Activated effector memory CD4-positive, alpha-beta T cell treated with anti-CD3 and anti-CD28 coated beads, Interleukin-2, amount 50 U/mL, for 16 hours (primary cell): ENCODE measurements at places on chromosomes 2 and 18.

GRCh38 chr18:32803568-32803967 is 30.7 kb upstream of the KLHL14 start:
- no peak for DNase-seq

DNA sequence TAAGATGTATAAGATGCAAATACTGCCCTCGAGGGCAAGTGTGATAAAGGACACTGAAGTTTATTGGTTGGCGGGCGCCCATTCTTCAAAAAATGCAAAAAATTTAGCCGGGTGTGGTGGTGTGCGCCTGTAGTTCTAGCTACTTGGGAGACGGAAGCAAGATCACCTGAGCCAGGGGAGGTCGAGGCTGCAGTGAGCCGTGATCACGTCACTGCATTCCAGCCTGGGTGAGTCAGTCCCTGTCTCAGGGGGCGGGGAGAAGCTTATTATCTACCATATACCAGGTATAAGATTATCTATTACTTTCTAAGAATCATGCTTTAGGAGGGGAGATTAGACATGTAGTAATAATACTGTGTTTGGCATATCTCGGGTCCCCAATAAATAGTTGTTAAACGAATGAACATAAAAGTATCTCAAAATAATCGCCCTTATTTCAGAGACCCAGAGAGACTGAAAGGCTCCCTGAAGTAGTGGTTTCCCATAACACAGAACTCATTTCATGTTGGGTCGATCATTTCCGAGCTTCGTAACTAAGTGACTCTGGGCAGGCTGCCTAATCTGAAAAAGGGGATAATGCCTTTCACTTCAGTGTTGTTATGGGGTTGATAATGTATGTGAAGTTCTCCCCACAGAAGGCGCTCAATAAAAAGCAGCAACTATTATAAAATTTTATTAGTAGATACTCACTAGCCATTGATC is 1.2 kb upstream of the SELENOI start:
- peak; percentile 74 for DNase-seq

GRCh38 chr18:12445554-12445953 is 37.8 kb downstream of the PRELID3A start:
- DNase-seq = no peak

- DNase-seq = no peak
Measured at GRCh38 chr2:65358678-65359400, 73.6 kb downstream of the SPRED2 start.

- DNase-seq = no peak
Measured at GRCh38 chr2:76985387-76986136, 536.6 kb downstream of the LRRTM4 start.

DNA sequence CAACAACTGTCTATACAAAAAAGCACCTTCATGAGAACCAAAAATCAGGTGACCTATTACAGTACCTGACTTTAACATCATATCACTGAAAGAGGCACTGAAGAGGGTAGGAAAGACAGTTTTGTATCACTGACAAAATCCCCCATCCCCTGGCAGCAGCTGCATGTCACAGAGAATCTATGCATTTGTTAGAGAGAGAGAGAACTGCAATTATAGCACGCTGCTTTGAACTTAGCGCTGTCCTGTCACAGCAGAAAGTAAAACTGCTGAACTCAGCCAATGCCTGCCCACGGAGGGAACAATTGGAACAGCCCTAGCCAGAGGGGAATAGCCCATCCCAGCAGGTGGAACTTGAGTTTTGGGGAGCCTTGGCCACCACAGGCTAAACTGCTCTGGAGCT is 75.1 kb upstream of the NOL4 start:
- no peak for DNase-seq

- DNase-seq = peak; percentile 76
Measured at GRCh38 chr2:198127627-198128026, 323.2 kb downstream of the PLCL1 start.

GRCh38 chr2:237222601-237223041 is 136.9 kb downstream of the COPS8 start:
- DNase-seq = no peak

GRCh38 chr2:175401956-175402469 is 220.5 kb upstream of the ATP5MC3 start:
- no peak for DNase-seq

DNA sequence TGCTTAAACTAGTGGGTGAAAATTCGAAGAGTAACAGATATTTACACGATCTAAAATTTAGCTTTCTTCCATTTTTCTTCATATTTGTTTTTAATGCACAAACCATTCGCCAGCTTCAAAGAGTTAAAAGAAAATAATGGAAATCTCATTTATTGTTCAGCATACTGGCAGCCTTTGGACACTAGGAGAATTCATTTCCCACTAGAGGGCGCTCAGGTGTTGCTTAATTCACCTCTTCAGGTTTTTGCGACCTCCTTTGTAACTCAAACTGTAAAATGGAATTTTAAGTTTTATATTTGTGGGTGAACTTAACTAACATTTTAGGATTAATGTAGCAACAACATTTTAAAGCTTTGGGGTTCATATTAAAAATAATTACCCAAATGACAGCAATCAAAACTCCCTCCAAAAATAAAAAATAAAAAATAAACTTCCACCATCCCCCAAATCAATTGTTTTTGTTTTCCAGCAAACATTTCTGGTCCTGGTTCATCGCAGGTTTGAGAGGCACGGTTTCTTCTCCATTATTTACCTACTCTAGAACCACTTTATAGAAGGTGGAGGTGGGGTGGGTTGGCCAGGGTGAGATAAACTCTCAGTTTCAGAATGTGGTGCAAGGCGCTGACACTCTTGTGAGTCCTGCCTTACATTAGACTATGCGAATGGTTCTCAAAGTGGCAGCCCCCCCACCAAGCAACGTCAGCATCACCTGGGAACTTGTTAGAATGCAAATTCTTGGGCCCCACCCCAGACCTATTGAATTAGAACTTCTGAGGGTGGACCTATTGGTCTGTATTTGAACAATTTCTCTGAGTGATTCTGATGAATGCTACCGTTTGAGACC is 24.7 kb upstream of the PNPT1 start:
- peak; percentile 65 for DNase-seq

- DNase-seq = no peak
Measured at GRCh38 chr2:8543060-8543382, 138.8 kb upstream of the ID2 start.

DNA sequence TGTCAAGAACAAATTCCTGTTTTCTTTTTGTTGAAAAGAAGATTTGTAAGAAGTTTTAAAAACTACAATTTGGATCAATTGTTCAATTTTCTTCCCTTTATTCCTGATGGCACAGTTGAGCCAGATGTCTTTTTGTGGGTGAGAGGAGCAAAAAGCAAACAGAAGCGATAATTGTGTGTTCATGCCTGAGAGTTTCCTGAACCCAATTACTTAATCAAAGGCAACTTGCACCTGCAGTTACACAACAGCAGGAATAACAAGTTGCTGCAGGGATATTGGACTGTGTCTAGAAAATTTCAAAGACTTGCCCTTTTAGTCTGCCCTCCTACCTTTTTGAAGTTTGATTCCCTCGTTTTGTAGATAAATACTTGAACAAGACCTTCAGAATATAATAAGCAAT is 383.6 kb downstream of the DSEL start:
- DNase-seq = no peak

DNA sequence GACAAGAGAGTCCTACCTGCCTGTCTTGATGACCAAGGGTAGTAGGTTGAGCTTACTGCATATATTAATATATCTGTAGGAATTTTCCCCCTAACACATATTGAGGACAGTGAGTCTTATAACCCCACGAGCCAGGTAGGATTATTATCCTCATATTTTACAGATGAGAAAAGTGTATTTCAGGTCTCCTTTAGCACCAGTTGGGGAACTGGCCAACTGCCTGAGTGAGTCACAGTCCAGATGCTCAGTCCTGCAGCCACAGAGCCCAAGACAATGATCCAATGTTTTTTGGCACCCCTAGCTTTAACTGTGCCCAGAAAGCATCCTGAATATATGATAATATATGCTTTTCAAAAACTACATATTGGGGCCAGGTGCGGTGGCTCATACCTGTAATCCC is 30.8 kb upstream of the GLS start:
- no peak for DNase-seq

GRCh38 chr18:77086656-77087392 is 45.8 kb downstream of the MBP start:
- DNase-seq = no peak

DNA sequence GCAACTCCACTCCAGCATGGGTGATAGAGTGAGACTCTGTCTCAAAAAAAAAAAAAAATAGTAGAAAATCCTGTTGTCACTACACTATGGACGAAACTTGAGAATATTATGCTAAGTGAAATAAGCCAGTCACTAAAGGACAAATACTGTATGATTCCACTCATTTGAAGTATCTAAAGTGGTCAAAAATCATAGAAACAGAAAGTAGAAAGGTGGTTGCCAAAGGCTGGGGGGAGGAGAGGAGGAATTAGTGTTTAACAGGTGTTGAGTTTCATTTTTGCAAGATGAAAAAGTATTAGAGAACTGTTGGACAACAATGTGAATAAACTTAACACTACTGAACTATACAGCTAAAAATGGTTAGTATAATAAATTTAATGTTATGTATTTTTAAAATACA is 18.8 kb upstream of the RMP24 start:
- DNase-seq = no peak

DNA sequence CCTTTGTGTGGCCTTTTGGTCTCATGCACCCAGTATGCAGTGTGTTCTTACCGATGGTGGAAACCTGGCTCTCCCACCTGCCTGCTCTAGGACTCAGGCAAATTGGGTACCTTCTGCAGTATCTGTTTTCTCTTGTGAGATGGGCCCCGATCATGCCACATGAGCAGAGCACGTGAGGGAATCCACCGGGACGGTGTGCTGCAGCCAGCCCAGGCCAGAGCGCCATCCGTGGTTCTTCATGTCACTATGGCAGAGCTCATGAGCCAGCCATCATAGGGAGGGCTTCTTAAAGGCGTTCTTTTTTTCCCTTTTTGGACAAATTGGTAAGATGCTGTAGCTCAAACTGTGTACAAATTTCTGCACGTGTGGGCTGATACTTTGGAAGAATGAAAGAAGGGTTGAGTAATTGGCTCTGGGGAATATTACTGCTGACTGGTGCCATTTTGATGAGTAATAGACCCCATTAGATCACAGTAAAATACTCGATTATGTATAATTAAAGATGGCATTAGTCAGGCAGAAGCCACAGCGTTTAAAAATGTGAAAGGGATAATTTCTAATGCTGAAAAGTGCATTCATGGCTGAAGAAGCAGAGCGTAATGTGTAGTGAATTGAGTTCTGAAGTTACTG is 19.2 kb downstream of the SH3RF3 start:
- no peak for DNase-seq

DNA sequence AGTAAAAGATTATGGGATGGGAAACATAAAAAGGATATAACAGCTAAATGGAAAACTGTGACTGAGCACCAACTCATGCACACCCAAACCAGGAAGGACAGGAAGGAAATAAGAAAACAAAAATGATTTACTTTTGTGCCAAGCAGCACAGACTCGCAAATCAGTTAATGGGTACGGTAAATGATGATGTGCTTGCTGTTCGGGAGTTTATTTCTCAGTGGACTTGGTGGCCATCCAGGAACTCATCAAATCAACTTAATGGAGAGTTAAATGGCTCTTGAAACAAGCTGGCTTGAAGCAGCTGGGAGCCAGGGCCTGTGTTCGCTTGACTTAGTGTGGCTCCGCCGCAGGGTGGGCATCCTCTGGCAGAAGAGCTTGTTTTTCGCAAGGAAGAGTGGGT is 36.2 kb downstream of the MTCL1 start:
- DNase-seq = no peak

GRCh38 chr2:42935692-42936671 is 143.6 kb upstream of the HAAO start:
- DNase-seq = no peak

DNA sequence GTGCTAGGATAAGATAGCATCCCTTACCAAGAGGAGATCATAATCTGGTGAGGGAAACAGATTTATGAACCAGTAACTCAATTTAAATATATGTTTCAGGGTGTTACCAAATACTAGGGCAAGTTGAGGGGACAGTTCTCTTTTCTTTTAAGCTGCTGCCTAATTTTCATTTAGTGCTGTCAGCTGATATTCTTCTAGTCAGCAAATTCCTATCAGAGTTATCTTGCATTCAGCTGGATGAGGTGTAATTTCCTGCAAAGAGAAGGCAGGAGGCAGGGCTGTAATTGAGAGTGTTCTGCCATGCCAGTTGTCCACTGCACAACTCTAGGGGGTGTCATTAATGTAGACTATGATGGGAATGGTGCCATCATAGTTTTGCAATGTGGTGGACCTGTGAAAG is 141.3 kb upstream of the LHCGR start:
- no peak for DNase-seq

DNA sequence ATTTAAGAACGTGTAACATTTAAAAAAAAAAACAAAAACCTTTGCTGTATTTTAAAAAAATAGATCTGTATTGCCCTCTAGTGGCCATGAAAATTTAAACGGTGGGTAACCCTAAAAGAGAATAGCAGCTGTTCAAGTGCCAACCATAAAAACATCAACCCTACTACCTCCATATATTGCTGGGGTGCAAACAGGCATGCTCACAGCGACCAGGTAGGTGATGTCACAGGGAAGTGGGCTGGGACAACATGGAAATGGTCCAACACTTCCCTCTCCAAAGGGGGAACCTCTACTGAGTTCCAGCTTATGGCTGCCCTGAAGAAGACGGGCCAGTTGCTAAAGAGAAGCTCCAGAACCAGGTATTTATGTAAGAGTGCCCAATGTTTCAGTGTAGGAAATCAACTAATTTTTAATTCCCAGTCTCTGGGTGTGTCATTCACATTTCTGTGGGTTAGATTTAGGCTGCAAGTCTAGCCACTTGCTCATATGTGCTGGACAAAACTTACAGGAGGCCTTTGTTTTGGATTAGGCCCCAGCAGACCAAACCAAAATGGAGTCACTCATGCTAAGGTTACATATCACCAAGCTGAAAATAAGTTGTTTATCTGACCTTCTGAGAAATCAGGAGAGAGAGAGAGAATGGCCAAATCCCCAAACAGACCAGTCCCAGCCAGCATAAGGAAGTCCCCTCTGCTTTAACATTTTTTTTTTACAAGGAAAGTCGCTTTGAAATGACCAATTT is 54.5 kb downstream of the SKA1 start:
- DNase-seq = no peak

DNA sequence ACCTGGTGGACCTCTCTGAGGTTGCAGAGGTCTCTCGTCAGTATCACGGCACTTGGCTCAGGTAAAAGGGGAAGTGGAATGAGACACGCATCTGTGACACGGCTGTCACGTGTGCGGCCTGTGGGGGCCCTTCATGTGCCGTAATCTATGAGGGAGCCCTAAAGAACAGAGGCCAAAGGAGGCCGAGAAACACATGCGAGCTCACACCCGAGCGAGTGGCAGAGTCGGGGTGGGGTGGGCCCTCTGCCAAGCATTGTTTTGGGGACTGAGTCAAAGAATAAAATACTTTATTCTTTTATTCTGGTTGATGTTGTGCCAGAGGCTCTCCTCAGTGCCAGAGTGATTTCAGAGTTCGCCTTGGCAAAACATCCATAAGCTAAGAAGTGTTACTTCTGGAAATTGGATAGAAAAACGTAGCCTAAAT is 43.3 kb downstream of the PLB1 start:
- DNase-seq = no peak
